ENCODE measurements at places on chromosomes 1 and 21.

- DNase-seq: peak; percentile 23
Observed at GRCh38 chr21:14675774-14676530, 129.8 kb upstream of the SAMSN1 start.

- DNase-seq: no peak
Observed at GRCh38 chr21:42669041-42669440, 15.6 kb downstream of the PDE9A start.

GRCh38 chr1:81529014-81529413 lies 271.7 kb upstream of the ADGRL2 start:
- DNase-seq: no peak

DNA sequence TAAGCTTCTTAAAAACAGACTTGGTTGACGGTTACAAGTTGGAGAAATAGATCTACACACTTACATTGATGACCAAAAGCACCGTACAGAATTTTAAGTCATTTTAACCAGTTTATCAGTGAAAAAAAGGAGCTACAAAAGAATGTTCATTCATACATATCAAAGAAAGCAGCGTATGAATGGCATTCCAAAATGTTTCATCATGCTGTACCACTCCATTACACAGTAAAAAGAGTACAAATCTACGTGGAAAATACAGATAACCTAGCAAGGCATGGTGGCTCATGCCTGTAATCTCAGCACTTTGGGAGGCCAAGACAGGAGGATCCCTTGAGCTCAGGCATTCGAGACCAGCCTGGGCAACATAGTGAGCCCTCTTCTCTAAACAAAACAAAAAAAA lies 40.3 kb downstream of the ZZZ3 start:
- DNase-seq: no peak

DNA sequence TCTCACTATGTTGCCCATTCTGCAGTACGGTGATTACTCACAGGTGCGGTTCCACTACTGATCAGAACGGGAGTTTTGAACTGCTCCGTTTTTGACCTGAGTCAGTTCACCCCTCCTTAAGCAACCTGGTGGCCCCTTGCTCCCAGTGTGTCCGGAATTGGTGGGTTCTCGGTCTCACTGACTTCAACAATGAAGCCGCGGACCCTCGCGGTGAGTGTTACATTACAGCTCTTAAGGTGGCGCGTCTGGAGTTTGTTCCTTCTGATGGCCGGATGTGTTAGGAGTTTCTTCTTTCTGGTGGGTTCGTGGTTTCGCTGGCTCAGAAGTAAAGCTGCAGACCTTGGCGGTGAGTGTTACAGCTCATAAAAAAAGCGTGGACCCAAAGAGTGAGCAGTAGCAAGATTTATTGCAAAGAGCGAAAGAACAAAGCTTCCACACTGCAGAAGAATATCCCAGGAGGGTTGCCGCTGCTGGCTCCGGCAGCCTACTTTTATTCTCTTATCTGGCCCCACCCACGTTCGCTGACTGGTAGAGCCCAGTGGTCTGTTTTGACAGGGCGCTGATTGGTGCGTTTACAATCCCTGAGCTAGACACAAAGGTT lies 17.6 kb upstream of the PARP1 start:
- DNase-seq: peak; percentile 34

DNA sequence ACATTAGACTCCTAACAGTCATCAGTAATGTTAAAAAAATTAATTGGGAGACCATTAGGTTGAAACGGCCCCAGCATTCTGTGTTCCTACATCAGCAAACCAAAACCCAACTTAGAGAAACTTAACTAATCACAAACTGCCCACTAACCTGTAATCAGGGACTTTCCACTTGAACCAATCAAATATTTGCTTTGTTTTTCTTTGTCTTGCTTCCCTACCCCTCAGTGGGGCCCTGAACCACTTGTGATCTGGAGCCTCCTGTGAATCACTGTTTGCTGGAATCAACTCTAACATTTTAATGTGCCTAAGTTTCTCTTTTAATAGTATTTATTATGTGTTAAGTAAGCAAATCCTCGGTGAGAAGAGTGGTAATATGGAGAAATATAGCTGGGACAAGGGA lies 64.0 kb downstream of the ABCA4 start:
- no peak for DNase-seq

DNA sequence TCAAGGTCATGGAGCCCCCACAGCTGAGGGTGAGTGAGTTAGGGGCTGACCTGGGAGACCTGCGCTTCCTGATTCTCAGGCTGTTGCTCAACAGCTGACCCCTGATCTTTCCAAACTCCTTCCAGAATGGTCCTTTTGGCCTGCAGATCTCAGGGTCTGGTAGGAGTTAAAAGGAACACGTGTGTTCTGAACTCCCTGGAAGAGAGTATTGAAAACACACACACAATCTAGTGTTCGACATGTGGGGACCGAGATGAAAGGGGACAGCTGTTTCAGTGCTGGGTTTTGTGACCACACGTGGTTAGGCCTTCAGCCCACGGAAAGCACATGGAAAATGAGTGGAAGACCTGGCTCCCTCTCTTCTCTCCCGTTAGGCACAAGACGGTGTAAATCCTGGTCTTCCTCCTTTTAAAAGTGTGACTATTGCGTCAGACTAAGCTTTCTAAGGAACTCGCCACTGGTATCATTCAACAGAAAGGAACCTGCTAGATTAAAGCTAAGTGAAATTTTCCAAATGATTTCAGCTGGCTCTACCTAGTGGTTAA lies 49.6 kb downstream of the RUNX1 start:
- DNase-seq: no peak

DNA sequence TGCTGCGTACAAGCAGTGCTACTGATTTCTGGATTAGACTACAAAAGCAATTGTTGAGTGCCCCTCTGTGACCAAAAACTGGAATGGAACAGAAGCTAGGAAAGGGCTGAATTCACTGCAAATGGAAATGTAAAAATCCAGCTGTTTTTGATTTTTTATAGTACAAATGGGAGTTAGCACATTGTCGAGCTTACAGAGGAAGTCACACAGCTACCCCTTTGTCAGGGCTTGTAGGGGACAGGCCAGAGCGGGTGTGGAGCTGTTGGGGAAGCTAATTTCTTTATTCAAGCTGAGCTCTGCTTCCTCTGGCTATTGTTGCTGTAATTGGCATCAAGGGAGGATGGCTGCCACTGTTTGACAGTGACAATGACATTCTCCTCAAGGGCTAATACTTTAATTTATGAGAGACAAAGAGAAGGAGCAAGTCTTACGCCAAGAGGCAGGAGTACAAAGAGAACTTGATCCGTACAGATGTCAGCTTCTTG lies 96.1 kb downstream of the SLC35F3 start:
- DNase-seq: no peak

DNA sequence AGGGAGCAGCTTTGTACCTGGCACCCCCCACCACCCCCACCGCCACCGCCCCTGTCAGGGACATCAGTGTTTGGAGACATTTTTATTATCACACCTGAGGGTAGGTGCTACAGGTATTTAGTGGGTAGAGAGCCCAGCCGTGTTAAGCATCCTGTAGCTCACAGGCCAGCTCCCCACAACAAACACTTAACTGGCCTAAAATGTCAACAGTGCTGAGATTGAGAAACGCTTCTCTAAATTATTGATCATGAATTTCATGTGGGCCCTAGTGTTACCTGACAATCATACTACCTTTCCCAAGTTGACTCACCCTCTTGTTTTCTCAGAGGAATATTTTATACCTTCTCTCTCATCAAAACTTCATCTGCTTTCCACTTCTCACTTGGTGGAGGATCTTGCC lies 21.4 kb downstream of the ELF3 start:
- DNase-seq: no peak

GRCh38 chr1:201886103-201886885 lies 2.4 kb upstream of the SHISA4 start:
- DNase-seq: no peak

DNA sequence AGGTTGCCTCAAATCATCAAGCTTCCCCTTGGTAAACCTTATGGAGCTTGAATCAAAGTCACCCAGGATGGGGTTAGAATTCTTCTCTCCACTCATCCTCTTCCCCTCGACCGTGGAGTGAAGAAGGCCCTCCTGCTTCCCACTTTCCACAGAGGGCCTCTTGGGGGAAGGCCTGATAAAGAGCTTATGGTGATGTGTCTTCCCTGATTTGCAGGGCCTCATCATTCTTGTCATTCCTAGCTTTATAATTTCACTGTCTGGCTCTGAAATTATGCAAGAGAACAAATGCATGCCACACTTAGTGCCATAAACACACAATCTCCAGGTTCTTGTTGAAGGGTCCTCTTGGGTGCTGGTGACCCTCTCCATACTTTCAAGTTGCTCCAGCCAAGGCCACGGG lies 101.2 kb downstream of the HMGB4 start:
- no peak for DNase-seq

DNA sequence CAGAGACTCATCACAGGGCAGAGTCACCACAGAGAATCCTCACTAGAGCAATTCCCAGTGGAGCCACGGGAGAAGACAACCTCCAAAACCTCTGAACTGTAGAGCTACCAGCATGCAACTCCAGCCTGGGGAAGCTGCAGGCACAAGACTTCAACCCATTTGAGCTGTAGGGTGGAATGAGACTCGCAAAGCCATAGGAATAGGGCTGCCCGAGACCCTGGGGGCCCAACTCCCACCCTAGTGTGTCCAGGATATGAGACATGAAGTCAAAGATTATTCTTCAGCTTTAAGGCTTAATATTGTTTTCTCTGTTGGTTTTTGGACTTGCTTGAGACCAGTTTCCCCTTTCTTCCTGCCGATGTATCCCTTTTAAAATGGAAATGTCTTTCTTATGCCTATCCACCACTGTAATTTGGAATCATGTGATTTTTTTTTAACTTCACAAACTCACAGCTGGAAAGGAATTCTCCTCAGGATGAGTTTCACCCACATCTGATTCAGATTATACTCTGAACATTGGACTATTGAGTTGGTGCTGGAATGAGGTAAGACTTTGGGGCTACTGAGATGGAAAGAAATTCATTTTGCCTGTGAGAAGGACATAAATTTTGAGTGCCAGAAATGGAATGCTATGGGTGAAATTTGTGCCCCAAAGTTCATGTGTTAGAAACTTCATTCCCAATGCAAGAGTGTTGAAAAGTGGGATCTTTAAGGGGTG lies 59.6 kb upstream of the ST6GALNAC5 start:
- DNase-seq: no peak

DNA sequence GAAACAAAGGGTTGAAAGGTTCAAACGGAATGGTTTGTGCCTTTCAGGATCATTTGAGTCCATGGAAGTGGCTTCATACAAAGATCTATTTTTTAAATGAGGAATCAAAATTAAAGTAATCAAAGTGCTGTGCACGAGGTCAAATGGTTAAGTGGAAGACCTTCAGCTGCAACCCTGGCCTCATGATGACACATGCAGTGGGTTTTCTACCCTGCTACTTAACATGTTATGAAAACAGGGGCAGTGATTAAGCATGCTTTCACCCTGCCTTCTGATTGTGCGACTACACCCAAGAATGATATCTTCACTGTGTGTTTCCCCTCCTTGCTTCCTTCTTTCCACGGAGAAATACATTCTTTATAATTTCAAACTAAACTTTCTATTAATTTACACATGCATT lies 604.2 kb downstream of the LRRIQ3 start:
- DNase-seq: no peak

DNA sequence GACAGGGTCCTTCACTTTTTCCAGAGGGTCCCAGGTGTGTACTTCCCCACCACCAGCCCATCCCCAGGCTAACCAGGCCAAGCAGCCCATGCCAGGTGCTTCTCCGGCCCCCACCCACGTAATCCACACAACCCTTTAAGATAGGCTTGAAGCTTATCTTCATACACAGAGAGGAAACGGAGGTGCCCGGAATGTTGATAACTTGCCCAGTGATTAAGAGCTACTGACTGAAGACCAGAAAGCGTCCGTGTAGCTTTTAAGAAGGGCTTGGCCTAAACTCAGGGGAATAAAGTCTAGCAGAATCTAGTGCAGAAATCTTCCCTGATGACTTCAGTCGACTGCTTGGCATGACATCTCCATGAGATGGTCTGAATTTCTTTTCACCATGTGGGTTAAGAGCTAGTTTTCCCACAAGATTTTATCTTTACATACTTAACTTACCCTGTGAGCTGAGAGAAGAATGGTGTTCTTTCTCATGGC lies 138.7 kb downstream of the GALNT2 start:
- DNase-seq: no peak

GRCh38 chr1:48120621-48121020 lies 101.9 kb upstream of the SLC5A9 start:
- DNase-seq: no peak

- DNase-seq: peak; percentile 76
Observed at GRCh38 chr1:89259283-89259971, 13.2 kb downstream of the GBP5 start.

- no peak for DNase-seq
Observed at GRCh38 chr1:9413877-9414213, 121.2 kb downstream of the SPSB1 start.

GRCh38 chr1:169180174-169180573 lies 73.7 kb downstream of the ATP1B1 start:
- DNase-seq: no peak

DNA sequence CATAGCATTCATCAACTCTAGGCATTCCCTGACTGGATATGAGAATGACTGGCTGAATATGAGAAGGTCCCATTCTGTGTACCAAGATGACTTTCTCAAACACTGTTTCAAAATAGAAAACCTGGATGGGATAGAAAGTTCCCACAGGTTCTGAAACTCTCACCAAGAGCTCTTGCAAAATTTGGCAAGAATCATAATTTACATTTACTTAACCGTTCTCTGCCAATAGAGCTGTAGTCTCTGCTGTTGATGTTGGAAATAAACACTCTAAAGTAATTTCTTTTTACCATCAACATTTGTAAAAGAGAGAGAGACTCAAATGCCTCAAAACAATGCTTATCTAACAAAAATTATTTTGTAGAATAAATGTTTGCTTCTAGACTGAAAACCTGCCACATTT lies 221.1 kb downstream of the LMO4 start:
- no peak for DNase-seq

- DNase-seq: no peak
Observed at GRCh38 chr1:110953031-110953430, 10.7 kb downstream of the LRIF1 start.

- DNase-seq: no peak
Observed at GRCh38 chr1:231187571-231187970, 25.7 kb downstream of the TRIM67 start.

DNA sequence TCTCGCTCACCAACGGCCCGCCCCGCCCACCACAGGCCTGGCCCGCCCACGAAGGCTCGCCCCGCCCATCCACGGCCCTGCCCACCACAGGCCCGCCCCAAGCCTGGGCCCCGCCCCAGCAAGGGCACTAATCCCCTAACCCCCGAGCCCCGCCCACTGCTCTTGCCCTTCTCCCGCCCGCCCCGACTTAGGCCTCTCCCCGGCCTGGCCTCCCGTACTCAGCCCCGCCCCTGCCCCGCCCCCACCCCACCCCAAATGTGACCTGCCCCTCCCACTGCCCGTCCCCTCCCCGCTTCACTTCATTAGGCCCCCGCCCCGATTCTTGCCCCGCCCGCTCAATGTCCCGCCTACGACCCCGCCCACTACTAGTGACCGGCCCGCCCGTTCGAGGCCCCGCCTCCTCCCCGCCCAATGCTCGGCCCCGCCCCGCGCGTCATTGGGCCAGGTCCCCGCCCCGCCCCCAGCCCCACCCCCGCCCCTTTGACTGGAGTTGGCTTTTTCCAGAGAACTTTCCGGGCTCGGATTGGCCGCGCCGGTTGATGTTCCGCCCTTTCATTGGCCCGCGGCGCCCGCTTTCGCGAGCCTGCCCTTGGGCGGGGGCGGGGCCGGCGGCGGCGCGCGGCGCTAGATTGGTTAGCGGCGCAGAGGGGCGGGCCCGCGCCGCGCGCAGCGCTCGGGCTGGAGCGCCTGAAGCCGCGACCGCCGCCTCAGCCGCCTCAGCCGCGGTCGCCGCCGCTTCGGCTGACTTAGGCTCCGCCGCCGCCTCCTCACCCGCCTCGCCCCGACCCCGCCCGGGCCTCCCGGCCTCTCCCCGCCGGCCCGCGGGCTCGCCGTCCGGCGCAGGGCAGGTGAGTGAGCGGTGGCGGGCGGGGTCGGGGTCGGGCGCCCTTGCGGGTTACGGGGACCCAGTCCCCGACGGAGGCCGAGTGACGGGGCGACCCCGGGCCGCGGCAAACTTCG lies at the start of gene PCBP3:
Gene PCBP3 (plus strand): TSS at position 705 of the 960 bp plus-strand sequence. CDS start 206,361 bp downstream, outside the sequence.
- DNase-seq: peak; percentile 97

Data from activated CD4-positive, alpha-beta memory T cell treated with anti-CD3 and anti-CD28 coated beads, Interleukin-2, amount 10 ng/mL, durations not matched to agents 7 days and 5 days (primary cell).